ENCODE measurements at places on chromosomes 1 and 21.

GRCh38 chr1:42370876-42371549 lies 9.6 kb upstream of the RIMKLA start:
- DNase-seq = no peak

DNA sequence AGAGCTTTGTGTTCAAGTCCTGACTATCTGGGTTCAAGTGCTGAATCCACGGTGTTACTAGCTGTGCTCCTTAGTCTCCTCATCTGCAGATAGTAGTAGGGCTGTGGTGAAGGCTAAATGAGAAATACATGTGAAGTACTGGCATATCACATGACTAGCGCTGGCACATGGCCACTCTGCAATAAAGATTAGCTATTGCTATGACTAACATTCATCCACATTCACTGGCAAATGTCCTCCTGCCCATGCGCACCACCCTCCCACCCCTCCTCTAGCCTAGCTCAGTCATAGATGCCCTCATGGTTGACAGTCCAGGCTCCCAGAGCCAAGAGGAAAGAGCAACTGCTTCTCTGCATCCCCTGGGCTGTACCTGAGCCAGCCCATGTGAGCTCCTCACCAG lies 8.5 kb upstream of the COL8A2 start:
- no peak for DNase-seq

DNA sequence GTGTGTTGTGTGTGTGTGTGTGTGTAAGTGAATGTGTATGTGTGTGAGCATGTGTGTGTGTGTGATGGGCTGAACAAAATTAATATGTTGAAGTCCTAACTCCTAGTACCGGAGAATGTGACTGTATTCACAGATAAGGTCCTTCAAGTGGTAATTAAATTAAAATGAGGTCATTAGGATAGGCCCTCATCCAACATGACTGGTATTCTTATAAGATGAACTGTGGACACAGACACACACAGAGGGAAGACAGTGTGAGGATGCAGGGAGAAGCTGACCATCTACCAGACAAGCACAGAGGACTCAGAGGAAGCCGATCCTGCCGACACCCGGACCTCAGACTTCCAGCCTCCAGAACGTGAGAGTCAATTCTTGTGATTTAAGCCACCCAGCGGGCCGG lies 91.2 kb upstream of the PGBD5 start:
- no peak for DNase-seq

DNA sequence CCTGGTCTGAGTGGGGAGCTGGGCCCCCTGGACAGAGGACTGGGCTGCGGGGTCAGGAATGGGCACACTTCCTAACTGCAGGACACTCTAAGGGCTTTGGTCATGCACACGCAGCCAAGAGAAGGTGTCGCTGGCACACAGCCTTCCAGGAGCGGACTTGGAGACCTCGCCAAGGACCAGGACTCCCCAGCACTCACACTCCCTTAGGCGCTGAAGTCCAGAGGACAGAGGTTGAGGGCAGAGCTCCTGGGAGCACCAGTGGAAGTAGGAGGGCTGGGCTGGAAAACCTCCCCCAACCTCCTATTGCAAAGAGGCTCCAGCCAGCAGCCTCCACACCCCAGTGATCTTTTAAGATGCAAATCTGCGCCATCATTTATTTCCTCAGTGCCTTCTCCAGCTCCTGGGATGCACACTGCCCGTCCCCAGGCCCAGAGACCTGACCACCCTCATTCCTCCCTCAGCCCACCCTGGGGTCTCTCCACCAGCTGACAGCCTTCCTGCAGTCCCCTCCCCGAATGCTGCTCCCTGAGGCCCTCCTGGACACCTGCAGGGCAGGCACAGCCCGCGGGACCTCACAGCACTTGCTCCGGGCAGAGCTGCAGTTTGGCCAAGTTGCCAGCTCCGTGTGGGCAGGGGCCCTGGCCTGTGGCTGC lies 3.0 kb downstream of the TSPEAR start:
- DNase-seq = no peak

DNA sequence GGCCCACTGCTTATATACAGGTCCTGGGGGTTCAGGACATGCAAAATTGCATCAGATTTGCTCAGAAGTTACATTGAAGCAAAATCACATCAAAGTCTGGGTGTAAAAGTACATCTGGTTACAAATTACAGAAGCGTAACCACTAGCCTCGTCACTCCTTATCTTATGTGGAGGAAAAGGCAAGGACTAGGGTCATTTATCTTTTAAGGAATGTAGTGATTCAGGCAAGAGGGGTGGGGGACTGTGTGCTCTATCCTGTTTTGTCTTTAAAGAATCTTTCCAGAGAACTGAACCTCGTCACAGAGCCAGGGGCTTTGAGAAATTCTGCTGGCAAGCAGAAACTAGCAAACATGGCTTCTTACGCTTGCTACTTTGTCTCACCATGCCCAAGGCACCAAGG lies 61.1 kb upstream of the RAB4A start:
- DNase-seq = no peak

DNA sequence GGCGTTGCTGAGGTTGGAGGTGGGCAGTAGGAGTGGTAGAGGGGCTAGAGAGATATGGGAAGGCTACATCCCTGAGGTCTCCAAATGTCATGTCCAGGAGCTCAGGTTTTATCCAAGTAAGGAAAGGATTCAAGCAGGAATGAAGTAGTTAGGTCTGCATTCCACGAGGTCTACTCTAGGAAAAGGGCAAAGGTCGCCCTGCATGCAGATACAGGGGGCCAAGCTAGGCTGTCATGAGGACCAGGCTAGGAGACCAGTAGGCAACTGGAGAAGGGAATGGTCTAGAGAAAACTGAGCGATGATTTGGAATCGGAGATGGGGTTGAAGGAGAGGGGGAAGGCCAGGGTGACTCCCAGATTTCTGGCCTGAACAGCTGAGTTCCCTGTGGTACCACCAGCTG lies 48.7 kb downstream of the IRF2BP2 start:
- DNase-seq = no peak

DNA sequence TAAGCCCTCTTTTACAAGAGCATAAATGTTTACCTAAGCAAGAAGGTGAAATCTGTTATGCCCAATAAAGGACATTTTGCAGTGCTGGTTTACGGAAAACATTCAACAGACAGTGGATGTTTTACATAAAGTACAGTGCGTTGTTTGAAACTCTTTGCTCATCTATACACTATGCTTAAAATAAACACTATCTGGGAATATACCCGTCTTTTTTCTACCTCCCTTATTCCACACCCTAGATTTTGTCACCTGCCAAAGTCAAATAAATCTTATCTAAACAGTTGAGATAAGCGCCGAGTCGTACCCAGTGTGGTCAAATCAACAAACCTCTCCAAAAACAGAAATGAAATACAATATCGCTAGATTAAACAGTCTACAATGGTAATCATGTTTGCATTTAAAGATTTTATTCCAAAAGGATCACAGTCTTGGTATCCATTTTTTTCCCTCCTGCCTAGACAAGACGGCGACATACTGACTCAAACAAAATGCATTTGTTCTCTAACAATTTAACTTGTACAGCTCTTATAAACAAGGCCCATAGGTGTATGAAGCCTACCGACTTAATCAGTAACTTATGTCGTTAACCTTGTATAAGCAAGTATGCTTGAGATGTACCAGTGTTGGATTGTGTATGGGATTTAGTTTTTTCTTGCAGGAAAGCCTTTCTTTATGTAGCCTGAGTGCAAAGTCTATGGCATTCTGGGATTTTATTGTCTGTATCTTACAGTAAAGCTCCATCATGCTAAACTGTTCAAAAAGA lies 189.1 kb downstream of the FMN2 start:
- no peak for DNase-seq

GRCh38 chr1:206506405-206507283 lies 687 bp upstream of the RASSF5 start:
- DNase-seq = no peak

DNA sequence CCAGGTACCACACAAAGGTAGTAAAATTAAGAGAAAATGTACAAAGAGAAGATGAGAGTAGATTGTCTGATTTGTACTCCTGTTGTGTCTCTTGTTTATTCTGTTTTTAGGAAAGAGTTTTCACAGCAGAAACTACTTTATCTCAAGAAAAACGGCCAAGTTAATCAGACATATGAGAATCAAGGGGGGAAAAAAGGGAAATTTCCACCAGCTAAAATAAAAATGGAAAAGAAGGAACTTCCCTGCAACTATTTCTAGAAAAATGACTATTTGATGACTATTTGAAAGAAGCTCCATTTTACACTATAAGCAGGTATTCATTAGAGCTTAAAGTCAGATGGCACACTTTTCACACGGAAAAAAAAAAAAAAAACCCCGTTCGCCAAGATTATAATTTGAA lies 56.5 kb downstream of the EPRS1 start:
- no peak for DNase-seq

DNA sequence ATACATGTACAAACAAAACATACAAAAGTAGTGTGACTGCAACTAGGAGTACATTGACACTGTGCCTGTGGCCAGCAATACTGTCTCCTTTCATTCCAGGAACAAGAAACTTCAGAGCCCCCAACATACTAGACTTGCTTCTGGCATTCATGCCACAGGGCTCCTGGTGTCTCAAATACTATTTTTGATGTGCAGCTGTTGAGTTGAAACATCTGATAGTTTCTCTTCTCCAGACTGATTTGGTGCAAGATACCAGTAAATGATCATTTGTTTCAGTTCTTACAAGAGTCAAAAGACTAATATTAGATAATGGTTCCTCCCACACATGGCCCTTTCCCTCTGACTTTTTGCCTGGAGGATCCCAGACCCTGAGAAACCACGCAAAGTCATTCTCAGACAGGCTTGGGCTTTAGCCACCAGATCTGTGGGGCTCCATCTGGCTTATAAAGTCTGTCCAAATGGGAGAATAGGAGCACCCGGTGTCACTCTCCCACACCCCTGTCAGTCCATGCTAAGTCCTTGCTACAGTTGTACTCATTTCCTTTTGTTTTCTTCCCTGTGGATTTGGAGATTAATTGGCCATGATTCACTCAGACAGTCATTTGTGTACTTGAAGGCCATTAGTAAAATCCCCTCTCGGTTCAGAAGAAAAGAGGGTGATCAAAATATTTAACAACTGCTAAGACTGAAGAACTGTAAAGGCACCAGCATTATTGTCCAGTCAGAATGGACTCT lies 163.5 kb upstream of the RUNX1 start:
- DNase-seq = no peak

GRCh38 chr1:226551299-226551698 lies 2.7 kb downstream of the STUM start:
- no peak for DNase-seq

- no peak for DNase-seq
Measured at GRCh38 chr1:155182052-155182550, 8.5 kb downstream of the TRIM46 start.

DNA sequence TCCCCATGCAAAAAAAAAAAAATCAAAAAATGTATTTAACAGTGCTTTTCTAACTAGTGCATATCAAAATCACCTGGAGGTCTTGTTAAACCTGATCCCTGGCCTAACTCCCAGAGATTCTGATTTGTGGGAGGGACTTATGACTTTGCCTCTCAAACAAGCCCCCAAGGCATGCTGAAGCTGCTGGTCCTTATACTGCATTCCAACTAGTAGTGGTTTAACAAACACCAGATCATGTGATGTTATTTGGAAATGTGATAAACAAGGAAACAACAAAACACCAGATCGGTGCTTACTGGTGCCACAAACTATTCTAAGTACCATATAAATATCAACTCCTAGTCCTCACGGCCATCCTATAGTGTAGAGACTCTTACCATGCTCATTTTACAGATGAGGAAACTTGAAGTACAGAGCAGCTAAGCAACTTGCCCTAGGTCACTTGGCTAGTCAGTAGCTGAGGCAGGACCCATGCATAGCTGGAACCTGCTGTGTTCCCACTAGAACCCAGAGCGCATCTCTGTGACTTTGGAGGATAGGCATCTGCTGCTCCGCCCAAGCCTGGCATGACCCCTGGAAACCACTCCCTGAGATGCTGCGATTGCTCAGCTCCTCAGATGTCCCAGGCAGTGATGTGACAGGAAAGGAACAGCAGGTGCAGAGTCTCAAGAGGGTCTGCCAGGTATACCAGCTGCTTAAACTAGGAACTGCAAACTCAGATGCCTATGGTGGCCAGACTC lies 38.1 kb downstream of the SOX13 start:
- DNase-seq = peak; percentile 6

- DNase-seq = no peak
Measured at GRCh38 chr21:32367158-32367557, 25.7 kb downstream of the URB1 start.

DNA sequence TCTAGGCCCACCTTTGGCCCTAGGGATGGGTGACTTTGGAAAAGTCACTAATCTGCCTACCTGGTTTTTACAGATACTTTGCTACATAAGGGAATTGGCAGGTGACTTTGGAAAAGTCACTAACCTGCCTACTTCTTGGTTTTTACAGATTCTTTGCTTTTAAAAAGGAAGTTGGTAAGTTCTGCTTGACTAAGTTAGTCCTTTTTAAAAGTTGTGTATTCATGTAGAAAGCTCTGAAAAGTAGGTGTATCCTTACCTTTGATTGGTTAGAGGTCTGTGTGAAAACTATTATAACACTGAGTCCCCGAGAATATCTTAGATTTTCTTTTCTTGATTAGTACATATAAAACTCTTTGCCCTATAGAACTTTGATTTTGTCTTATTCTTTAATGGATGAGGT lies 12.4 kb downstream of the ATF6 start:
- DNase-seq = no peak

- DNase-seq = no peak
Measured at GRCh38 chr1:64163970-64164369, 39.5 kb upstream of the UBE2U start.

GRCh38 chr1:23019863-23020625 lies 776 bp downstream of the KDM1A start:
- DNase-seq = no peak

GRCh38 chr1:113802367-113803007 lies 9.8 kb downstream of the RSBN1 start:
- no peak for DNase-seq

- no peak for DNase-seq
Measured at GRCh38 chr1:116990612-116991151, 10.9 kb upstream of the CD101 start.
